Type B pancreatic cell (in vitro differentiated cells): ENCODE measurements at places on chromosomes 1 and 21.
A peak's percentile ranks its signal among the peaks of the same experiment; 100 is the strongest.

GRCh38 chr1:90720145-90720636 is 3.1 kb upstream of the BARHL2 start:
- H3K27me3 ChIP-seq = peaks cover 93% of the 10 kb centered on the region
- H3K27ac ChIP-seq = peak overlapping the region; percentile 8
- DNase-seq = no peak
- H3K4me3 ChIP-seq = peak overlapping the region; percentile 32

DNA sequence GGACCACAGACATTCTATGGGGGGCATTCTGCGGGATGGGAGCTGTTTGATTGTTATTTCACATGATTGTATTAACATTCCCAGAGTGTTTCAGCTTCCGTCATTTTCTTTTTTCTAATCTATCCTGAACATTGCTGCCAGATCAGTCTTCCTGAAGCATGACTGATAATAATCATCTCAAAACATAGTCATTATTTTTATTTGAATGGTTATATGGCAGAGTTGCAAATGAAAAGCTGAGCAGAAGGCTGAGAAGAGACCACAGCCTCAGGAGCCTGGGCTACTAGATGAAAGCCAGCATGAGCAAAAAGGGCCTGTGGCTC is 109.0 kb downstream of the ERG start:
- no peak overlapping the region for H3K27ac ChIP-seq
- no peak overlapping the region for H3K4me3 ChIP-seq
- no peaks in the 10 kb centered on the region for H3K36me3 ChIP-seq
- H3K27me3 ChIP-seq = no peaks in the 10 kb centered on the region
- no peak for DNase-seq

- H3K27me3 ChIP-seq = peaks cover 8% of the 10 kb centered on the region
- peak overlapping the region; percentile 23 for H3K27ac ChIP-seq
These were observed 117.6 kb upstream of the TMPRSS15 start for GRCh38 chr21:18521204-18521603.

GRCh38 chr1:233673947-233674431 is 60.1 kb downstream of the KCNK1 start:
- H3K4me1 ChIP-seq = peaks cover 24% of the 10 kb centered on the region
- H3K36me3 ChIP-seq = peaks cover 29% of the 10 kb centered on the region
- peak overlapping the region; percentile 46 for H3K27ac ChIP-seq
- H3K4me3 ChIP-seq = no peak overlapping the region
- H3K27me3 ChIP-seq = no peaks in the 10 kb centered on the region

DNA sequence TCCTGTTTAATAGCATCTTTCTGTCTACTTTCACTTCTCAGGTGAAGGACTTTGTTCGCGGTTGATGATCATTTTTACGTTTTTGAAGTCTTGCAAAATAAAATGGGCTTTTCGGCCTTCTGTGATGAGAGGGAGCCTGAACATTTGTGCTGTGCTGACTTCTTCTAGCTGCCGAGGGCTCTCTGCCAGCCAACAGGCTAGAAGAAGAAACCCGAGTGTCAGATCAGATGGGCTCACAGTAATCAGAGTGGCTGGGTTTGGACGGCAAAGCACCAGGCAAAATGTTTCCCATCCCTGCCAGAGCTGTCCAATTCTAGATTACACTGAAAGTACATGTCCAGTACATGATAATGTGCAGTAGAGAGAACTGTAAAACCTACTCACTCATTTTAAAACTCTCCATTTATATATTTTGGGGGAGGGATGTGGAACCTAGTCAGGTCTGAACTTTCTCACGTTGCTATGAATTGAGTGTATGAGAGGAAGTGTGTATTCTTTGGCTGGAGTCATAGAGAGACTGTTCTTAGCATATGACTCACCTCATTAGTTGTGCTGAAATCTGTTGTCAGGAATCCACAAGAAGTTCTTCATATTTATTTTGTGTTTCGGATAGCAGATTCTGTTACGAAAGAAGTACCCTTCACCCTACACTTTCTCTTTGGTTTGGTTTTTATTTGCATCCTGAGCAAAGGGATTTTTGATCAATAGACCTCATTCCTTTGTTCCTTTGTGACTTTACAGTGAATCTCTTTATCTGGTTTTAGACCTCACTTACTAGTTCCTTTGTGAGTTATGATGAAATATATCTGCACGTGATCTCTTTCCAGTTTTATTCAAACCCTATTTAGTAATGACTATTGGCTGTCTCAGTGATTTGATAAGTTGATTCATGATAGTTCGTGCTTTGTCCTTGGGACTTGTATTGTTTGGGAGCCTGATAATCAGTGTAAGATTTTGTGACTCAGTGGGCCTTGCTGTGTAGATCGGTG is 4.8 kb downstream of the ATP1A1 start:
- peak overlapping the region; percentile 49 for H3K27ac ChIP-seq
- no peaks in the 10 kb centered on the region for H3K27me3 ChIP-seq
- H3K4me3 ChIP-seq = peak overlapping the region; percentile 29

- no peaks in the 10 kb centered on the region for H3K27me3 ChIP-seq
- no peaks in the 10 kb centered on the region for H3K36me3 ChIP-seq
- H3K4me1 ChIP-seq = no peaks in the 10 kb centered on the region
These were observed 228.4 kb upstream of the NR5A2 start for GRCh38 chr1:199799116-199799515.

GRCh38 chr1:10615332-10615731 is 140.6 kb downstream of the PEX14 start:
- no peaks in the 10 kb centered on the region for H3K36me3 ChIP-seq
- no peaks in the 10 kb centered on the region for H3K4me1 ChIP-seq
- H3K27me3 ChIP-seq = no peaks in the 10 kb centered on the region
- DNase-seq = no peak
- H3K27ac ChIP-seq = no peak overlapping the region
- H3K4me3 ChIP-seq = no peak overlapping the region

GRCh38 chr21:46116776-46117585 is 19.1 kb downstream of the COL6A2 start:
- no peaks in the 10 kb centered on the region for H3K4me1 ChIP-seq
- H3K27ac ChIP-seq = no peak overlapping the region
- H3K4me3 ChIP-seq = no peak overlapping the region
- no peaks in the 10 kb centered on the region for H3K27me3 ChIP-seq

- H3K27me3 ChIP-seq = peaks cover 4% of the 10 kb centered on the region
- no peaks in the 10 kb centered on the region for H3K36me3 ChIP-seq
- no peak for DNase-seq
These were observed 103.8 kb upstream of the PDE4B start for GRCh38 chr1:65688848-65689247.

DNA sequence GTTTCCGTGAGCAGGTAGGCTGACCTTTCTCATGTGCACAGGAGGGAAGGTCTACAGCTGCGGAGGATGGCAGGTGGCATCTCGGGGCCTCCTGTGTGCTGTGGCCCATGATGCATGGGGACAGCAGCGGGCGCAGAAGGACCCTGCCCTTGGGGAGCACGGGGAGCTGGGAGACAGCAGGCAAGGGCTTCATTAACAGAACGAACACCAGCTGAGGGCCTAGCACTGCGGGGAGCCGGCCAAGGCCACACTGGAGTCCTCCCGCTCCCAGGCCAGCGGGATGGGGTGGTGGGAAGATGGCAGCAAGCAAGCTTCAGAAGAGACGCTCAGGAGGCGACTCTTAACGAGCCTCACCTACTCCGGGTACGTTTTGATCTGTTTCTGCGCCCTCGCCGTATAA is 66.6 kb downstream of the SCCPDH start:
- H3K27me3 ChIP-seq = peaks cover 3% of the 10 kb centered on the region
- DNase-seq = no peak
- H3K4me3 ChIP-seq = no peak overlapping the region
- peaks cover 24% of the 10 kb centered on the region for H3K4me1 ChIP-seq
- H3K27ac ChIP-seq = no peak overlapping the region
